ENCODE measurements at places on chromosomes 7 and 10.
A peak's percentile ranks its signal among the peaks of the same experiment; 100 is the strongest.

DNA sequence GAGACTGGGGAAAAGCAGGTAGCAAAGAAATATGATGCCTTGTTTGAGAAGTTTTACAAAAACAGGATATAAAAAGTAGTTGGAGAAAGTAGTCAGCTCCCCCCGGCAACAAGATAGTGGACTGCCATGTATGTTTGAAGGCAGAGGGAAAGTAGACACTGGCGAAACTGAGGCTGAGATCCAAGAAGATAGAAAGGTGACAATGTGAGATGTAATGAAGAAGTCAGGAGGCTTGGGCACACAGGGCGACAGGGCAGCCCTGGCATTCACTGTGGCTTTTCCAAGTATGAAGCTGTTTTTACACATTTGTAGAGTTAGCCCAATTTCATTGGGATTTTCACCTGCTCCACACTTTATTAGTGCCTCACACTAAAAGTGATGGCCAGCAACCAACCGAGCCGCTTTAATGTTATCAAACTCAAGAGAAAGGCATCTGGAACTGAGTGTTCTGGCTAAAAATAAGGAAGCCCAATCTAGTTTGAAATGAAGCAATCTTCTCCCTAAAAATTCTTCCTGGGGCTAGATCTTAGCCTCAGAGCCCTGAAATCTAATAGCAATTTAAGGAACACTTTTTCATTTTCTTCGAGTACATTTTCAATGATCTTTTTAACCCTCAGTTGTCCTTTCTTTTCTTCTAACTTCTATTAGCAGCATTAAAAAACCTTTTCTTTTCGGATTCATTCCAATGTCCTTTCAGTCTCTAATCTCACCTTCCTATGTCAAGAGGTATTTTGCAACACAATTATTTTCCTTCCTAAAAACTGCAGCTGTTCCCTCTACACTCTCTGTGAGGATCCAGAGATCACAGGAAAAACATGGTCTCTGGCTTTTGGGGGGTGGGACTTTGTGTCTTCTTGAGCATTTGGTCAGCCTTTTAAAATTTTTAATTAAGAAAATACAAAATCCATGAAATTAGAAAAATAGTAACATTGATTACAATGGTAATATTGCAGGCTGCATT is 108.0 kb downstream of the RNLS start:
- DNase-seq: no peak

DNA sequence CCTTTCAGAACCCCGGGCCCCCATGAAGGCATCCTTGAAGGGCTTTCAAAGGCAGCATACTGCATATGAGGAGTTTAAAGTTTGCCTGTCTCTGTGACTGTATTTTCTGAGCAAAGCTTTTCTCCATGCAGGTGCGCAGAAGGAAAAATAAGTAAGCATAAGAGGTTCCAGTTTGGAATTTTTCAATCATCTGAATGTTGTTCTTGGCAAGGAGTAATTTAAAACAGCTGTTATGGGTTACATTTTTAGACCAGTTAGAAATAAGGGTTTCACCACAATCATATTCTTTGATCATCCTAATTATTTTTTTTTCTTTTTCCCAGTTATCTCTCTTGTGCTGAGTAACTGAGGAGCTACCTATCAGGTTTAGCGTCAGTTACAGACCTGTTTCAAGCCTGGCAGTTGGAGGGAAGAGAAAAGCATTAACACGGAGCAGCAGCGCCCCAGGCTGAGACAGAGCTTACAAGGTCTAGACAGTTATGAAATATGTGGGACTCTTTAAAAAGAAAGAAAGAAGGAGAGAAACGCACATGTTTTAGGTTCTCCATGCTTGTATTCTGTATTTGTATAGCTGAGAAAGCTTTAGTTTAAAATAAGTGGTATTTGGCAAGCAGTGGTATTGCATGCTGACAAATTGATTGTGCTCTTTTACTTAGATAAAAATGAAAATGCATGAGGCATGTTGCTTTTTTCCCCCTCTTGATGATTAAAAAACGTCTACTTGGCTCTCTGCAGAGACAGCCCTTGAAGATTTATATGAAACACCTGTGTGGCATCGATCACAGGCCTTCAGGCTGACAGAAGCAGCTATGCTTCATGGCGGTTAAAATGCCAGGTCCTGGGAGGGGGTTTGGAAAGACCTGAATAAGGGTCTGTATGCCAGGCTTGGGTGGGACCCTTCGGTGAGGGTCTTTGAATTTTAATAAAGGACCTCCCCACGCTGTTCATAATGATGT is 157.6 kb downstream of the GRK5 start:
- no peak for DNase-seq

DNA sequence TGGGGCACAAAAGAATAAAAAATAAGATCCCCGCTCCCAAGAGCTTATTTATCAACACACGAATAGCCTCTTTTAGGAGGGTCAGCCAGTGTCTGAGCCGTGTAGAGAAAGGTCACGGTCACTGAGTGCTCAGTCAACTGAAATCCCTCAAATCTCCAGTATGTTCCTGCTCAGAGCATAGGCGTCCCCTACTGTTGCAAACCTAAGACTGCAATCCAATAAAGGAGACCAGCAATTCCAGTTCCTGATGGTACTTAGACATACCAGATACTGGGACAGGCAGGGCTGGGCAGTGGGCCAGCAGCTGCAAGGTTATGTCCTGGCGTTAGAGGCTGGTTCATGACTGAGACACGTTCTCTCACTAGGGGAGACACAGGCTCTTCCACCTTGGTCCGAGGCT is 93.6 kb downstream of the CACNB2 start:
- DNase-seq: no peak

GRCh38 chr10:71888623-71889387 is 37.8 kb upstream of the PSAP start:
- no peak for DNase-seq

- peak; percentile 99 for DNase-seq
Measured at GRCh38 chr7:6419310-6419773, 28.4 kb downstream of the DAGLB start.

GRCh38 chr7:45294559-45294958 is 137.0 kb downstream of the RAMP3 start:
- no peak for DNase-seq

DNA sequence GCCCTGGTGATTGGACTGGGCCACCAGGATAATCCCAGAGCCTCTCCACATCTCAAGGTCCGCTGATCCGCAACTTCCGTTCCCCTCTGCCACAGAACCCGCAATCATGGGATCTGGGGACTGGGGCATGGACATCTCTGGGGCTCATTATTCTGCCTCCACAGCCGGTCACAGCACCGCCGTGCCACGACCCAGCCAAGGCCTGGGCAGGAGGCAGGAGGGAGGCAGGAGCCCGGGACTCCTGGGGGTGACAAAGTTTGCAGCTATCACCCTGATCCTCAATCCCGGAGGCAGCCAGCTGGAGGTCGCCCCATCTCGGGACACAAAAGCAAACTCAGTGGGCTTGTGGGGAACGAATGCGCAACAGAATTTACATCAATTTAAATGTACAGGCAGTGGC is 42.9 kb upstream of the TNRC18 start:
- no peak for DNase-seq

DNA sequence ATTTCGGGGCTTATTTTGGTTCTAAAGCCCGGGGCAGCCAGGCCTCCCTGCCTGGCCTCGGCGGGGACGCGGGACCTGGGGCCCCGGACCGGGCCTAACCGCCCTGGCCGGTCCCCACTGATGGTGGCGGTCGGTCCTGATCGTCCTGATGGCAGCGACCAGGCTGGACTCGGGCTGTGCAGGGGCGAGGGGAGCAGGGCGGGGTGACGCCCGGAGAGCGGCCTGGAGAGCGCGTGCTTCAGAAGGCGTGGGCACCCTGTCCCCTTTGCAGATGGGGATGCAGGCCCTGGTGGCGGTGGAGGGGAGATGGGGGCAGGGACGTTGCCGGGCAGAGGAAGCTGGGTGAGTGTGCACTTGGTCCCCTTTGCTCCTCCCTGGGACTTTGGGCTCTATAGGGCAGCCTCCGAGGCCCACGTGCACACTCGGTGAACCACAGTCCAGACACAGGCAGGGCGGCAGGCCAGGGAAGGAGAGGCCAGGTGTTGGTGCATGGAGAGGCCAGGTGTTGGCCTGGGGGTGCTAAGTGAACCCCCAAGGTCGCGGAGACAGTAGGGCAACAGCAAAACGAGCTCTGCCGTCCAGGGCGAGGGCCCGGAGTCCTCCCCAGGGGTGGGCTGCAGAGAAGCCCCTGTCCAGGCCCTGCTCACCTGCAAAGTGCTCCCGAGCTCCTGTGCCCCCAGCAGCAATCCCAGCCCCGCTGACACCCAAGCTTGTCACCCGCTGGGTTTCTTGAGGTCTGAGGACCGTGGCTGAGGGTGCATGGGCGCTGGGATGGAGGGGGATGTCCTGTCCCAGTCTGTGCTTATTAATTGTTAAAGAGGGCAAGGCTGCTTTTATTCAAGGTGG is 42.4 kb upstream of the FAM20C start:
- DNase-seq: no peak

- no peak for DNase-seq
Measured at GRCh38 chr7:24842449-24843241, 85.4 kb upstream of the GSDME start.

DNA sequence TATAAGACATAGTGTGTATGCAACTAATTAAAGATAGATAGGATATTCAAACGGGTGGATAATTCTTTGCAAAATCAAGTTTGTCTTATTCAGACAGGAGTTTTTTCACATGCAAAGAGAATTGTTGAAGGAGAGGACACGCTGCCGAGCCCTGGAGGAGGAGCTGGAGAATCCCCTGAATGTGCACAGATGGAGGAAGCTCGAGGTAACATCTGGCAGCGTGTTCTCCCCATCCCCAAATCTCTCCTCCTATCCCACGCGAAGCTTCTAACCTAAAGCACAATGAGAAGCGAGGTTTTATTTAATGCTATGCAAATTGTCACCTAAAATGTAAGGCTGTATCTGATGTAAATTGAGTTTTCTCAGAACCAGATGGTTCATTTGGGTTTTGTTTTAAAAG is 50.0 kb downstream of the CFAP58 start:
- no peak for DNase-seq

DNA sequence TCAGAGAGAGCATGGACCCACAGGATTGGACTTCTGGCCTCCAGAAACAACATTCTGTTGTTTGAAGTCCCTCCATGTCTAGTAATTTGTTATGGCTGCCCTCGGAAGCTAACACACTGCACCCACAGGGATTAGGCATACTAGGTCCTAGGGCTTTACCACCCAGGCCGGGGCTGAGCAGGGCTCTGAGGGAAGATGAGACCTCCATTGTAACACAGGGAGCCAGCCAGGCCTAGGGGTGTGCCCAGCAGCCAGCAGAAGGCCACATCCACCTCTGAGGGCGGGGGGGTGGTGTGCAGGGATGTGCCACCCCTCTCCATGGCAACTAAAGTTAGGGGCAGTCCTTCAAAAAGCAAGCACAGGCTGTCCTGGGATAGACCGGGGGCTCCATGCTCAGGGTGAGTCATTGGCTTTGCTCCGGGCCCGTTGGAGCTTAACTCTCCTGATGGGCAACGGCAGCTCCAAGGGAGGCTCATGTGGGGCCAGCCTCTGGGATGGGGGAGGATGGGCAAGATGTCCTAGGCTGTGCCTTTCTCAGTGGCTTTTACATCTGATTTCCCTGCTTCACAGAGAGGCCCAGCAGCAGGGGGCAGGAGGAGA is 96.6 kb upstream of the GPR26 start:
- DNase-seq: no peak
